ENCODE measurements at places on chromosomes 6 and 20. TPM values are rescaled to one million over a fixed set of nuclear protein-coding genes. Genes with fewer than 3 reads are reported as not detected.

DNA sequence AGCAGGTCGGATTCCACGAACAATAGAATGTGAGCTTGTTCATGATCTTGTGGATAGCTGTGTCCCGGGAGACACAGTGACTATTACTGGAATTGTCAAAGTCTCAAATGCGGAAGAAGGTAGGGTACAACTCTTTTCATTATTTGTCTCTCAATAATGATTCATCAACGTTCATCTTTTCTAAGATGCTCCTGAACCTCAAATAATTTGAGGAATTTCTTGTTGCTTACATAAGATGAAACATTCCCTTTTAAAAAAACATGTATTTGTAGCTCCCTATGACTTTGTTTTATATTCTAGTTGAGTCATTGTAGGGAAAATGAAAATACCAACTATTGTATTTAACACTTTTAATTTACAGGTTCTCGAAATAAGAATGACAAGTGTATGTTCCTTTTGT, 17.0 kb downstream of the MCM8 start:
- DNase-seq, result no peak

DNA sequence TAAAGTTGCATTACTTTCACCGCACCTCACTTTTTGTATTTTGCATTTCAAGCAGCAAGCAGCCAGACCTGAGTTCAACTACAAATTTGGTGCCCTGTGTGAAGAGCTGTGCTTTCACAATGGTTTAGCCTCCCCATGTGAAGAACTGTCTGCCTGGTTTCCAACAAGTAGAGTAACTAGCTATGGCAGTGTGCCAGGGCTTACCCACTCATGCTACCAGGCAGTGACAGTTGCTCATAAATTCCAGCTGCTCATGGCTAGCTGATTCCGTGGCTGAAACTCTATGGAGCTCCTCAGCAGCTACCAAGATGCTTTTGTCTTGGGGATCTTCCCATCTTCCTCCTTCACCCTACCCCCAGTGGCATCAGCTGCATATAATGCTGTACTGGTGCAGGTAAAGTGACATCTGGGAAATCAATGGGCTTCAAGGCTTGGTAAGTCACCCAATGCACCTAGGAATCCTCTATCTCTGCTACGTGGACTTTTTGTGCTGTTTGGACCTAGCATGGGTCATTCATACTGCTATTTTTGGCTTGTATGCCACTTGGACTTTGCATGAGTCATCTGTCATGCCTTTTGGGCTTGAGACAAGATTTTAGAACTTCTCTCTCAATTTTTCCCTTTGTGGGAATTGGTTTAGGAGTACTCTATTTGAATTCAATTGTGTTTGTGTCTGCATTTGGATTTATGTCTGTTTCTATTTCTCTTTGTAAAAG, 176.5 kb upstream of the GJE1 start:
- no peak for DNase-seq

TREM1 gene
- polyA plus RNA-seq, result 0.16 TPM

DNA sequence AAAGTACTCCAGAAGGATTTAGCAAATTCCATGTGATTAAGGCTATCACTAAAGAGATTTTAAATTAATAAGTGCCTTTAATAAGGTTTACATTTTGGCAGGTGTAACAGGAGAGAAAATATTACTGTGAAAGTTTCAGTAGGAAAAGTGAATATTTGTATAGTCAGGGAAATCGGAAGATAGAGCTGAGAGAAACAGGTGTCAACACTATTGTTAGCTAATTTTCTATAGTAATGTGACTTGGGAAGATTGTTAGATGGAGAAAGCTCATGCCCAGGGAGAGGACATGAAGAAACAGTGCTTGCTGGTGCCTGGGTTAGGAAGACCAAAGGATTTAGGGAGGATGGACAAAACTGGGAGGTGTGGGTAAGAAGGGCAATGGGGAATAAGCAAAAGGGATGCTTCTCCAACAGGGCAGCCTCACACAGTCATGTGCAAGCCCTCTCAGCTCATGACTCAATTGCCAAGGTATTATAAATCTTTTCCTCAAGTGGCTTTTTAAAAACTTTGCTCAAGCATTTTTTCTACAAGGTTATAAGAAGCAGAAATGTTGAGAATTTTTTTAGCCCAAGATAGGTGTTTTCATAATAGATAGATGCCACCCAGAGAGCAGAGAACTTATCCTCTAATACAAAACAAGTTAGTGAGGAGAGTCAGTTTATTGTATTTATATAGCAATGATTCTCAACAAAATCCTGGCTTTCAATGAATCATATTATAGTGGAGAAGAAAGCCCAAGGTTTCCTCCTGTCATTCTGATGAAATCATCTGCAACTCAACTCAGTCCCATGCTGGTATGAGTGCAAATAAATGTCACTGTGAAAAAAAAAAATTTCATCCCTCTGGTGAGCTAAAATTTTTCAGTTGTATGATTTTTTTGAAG, 325.2 kb upstream of the NT5E start:
- DNase-seq, result no peak

DNA sequence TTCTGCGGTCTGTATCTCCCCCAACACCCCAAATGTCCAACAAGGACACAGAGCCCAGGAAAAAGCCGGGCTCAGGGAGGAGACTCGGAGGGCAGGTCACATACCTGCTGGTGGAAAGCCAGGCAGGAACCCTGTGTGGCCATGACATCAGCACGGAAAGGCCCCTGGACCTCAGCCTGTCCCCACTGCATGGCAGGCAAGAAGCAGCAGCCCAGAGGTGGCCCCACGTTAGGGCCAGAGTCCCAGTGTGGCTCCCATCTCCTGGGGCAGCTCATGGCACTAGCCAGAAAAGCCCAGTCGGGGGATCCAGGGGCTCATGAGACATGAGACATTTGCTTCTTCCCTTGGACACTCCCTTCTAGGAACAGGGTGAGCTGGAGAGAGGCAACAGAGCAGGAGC, 258.7 kb downstream of the DLL1 start:
- peak; percentile 41 for DNase-seq

GRCh38 chr20:18654448-18654773, 66.6 kb downstream of the DTD1 start:
- no peak for DNase-seq

DNA sequence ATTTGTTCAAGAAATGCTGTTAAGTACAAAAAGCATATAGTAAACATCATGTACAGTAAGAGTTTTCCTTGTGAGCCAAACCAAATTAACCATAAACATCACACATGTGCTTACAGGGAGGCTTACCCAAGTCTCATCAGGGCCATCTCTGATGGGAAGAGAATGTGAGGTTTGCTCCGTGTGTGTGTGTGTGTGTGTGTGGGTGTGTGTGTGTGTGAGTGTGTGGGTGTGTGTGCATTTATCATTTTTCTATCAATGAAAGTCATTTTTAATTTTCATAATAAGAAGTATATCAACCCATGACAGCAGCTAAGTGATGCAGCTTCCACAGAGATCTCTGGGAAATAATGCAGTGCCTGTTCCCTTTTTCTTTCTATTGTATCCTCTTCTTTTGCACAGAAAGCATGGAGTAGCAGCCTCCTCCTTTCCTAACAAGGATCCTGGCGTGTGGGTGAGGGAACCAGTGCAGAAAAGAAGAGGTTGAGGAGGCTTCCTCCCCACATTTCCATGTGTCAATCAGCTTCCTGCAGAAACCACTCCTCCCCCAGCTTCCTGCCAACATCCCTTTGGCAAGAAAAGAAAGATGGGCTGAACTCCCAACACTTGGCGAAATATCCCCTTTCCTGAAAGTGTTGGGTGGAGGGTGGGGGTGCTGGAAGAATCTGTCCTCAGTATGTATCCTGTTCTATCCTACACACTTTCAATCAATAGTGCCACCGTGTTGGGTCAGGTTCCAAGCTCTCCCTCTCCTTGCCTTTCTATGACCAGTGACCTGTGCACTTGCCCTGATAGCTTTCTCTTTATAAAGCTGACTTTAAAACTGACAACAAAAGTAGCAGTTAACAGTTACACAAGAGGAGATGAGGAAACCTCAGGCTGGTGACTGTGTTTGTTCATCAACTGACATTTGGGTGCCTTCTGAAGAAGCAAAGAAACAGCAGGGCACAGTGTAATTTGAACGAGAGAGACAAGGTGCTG, 251.8 kb upstream of the CITED2 start:
- no peak for DNase-seq

DNA sequence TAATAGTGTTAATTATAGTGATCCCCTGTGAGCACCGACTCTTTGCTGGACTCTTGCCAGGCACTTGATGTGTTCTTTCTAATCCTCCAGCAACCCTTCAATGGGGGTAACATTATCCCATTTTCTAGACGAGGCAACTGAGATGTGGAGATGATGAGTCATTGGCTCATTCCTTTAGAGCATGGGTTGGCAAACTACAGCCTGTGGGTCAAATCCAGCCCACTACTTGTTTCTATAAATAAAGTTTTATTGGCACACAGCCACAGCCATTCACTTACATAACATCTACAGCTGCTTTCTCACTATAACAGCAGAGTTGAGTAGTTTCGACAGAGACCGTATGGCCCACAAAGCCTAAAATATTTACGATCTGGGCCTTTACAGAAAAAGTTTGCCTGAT, 249.5 kb upstream of the KCNG1 start:
- no peak for DNase-seq

DNA sequence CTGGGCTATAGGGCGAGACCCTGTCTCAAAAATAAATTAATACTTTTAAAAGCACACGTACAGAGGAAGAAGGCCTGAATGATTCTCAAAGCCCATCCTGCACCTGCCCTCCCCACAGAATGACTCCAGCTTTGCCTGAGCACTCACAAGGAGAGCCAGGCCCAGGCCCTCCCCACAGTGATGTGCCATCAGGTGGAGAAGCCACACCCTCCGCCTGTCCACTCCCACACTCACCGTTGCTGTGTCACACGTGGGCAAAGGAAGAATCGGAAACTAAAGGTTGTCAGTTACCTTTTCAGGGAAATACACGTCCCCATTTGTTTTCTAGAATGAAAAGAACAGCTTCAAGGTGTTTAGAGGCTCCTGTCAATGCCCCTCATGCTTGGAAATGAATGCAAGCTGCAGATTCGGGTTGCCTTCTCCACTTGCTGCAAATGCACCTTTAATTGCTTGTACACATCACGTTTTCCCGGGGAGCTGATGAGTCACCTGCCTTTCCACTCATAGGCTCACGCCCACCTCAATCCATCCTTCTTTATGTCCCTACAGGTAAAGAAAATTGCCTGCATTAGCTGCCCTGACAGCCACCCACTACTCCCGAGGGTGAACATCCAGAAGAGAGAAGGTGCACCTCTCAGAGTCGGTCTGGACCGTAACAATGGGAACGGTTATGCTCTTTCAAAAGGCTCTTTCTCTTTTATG, 45.5 kb upstream of the AFDN start:
- no peak for DNase-seq

- DNase-seq, result no peak
Observed at GRCh38 chr20:46361811-46362210, 44.6 kb downstream of the ELMO2 start.

BNIP5 gene
- 0.12 TPM for polyA plus RNA-seq

DNA sequence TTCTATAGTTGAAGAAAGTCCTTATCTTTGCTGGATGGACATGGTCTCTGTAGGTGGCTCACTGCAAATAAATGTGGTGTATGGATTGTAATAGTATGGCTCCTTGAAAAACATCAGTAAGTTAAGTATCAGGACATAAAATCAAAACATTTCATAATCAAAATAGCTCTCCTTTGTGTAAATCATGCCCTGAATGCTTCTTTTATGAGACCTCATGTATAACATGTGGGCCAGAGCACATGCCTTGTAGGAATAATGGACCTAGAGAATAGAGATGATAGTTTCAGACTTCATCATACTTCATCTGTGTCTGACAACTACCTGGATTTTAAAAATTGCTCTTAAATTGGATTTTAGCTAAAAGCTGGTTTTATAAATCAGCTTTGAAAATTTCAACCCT, 159.9 kb downstream of the ASCC3 start:
- DNase-seq, result no peak

GRCh38 chr6:111307275-111307858, 175.7 kb downstream of the REV3L start:
- DNase-seq, result no peak

- DNase-seq, result no peak
Observed at GRCh38 chr6:97151601-97152000, 131.4 kb downstream of the MMS22L start.

DNA sequence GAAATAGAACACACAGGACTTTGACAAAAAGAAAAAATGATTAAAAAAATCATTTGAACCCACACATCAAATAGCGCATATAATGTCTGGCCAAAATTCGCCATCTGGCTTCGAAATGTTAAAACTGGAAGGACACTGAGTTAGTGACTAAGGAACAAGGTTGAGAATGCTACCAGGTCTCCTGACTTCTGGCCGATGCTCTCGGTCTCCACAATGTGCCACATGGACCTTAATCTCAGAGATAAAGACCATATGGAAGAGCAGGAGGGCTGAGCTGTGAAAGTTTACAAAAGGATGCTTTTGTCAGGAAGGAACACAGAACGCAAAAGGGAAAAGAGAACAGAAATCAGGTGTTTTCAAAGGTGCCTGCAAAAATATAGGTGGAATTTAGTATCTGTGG, 54.7 kb downstream of the FAXC start:
- DNase-seq, result no peak

DNA sequence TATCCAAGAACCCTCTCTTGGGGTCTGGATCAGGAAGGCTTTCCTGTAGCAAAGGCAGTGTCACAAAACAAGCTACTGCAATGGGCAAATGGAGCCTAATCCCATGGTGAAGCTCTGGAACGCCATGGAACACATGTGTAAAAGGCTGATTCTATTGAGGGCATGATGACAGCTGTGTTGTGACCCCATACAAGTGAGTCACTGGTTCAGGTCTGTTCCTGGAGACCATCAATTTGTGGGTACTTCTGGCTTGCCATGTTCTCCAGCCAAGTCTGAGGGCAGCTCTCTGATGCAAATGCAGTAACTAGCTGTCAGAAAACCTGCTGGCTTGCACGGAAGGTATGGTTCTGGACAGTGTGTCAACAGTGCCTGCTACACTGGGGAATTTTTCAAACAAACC, 33.3 kb upstream of the ECHDC1 start:
- no peak for DNase-seq

Data from pancreas (tissue), 10 donors.